ENCODE measurements at places on chromosomes 11 and 22. TPM values are rescaled to one million over a fixed set of nuclear protein-coding genes. Genes with fewer than 3 reads are reported as not detected.

BTBD18 gene
- total RNA-seq, result not detected

APOA5 gene
- total RNA-seq, result not detected

GRCh38 chr22:38383417-38383816 lies 66.2 kb upstream of the CSNK1E start:
- no peak for DNase-seq

TBX10 gene
- not detected for total RNA-seq

GRCh38 chr22:49779211-49779610 lies 48.5 kb downstream of the BRD1 start:
- no peak for DNase-seq

- no peak for DNase-seq
Measured at GRCh38 chr11:123564221-123564620, 90.2 kb downstream of the SCN3B start.

DNA sequence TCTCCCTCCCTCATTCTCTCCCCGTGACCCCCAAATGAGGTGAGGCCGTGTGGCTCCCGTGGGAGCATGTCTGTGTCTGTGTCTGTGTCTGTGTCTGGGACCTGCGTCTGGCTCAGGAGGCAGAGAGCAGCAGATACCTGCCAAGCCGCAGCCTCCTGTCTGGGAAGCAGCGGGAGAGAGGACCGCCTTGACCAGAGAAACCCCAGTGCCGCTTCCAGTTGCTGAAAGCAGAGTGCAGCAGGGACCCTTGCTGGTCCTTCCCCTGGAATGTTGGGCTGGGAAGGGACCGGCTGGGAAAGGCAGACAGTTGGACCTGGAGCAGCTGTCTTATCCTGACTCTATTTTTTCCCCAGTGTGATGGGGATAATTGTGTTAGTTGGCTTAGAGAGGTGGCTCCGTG lies 525 bp downstream of the CSDC2 start:
- no peak for DNase-seq

PAX6 gene
- total RNA-seq, result 0.14 TPM

- no peak for DNase-seq
Measured at GRCh38 chr11:14334893-14335292, 24.1 kb downstream of the RRAS2 start.

DNA sequence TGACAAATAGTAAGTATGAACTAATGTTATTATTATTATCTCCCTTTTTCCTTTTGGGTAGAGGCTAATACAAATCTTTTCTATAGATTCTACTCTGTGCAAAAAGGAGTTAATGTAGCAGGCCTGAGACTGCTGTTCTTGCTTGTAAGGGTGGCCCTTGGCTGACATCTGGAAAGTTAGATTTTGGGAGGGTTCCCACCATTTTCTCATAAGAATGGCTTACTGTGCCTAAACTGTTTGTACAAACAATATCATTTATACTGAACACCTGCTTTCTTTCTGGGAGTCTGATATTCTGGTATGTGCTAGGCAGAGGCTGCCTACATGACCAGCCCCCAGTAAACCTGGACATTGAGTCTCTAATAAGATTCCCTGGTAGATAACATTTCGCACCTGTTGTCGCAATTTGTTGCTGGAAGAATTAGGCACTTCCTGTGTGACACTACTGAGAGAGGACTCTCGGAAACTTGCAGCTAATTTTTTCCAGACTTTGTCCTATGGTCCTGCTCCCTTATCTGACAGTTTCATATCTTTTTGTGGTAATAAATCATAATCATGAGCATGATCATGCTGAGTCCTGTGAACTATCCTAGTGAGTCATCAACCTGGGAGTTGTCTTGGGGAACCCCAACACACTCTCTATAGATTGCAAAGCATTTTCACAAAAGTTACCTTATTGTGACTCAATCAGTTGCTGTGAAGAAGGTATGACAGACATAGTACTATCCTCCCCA lies 257.7 kb upstream of the CCDC90B start:
- peak; percentile 40 for DNase-seq

DNA sequence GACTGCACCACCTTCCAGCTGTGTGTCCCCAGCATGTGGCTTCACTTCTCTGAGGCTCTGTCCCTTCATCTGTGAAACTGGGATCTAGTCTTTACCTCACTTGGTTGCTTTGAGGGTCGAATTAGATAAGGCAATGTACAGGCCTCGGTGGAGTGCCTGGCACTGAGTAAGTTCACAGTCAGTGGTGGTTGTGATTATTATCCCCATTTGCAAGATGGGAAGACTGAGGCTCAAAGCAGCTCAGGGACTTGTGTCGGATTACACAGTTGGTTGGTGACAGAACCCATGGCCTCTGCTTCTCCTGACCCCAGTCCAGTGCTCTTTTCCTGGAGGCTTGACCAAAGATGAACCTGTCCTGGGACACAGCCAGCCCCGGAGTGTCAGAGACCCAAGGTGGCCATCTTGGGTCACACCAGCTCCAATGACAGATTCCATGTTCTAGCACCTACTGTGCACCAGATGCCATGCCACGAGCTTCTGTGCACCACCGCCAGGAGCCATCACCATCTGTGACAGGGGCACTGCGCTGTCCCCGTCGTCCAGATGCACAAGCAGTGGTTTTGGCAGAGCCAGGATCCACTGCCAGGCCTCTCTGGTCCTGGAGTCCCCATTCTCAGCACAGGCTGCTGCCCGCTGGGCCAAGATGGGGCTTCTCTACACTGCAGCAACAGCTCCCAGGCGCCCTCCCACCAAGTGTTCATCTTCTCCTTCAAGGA lies 60.5 kb downstream of the IGLL1 start:
- no peak for DNase-seq

KCNJ4 gene
- not detected for total RNA-seq

OR52N5 gene
- total RNA-seq, result not detected

DNA sequence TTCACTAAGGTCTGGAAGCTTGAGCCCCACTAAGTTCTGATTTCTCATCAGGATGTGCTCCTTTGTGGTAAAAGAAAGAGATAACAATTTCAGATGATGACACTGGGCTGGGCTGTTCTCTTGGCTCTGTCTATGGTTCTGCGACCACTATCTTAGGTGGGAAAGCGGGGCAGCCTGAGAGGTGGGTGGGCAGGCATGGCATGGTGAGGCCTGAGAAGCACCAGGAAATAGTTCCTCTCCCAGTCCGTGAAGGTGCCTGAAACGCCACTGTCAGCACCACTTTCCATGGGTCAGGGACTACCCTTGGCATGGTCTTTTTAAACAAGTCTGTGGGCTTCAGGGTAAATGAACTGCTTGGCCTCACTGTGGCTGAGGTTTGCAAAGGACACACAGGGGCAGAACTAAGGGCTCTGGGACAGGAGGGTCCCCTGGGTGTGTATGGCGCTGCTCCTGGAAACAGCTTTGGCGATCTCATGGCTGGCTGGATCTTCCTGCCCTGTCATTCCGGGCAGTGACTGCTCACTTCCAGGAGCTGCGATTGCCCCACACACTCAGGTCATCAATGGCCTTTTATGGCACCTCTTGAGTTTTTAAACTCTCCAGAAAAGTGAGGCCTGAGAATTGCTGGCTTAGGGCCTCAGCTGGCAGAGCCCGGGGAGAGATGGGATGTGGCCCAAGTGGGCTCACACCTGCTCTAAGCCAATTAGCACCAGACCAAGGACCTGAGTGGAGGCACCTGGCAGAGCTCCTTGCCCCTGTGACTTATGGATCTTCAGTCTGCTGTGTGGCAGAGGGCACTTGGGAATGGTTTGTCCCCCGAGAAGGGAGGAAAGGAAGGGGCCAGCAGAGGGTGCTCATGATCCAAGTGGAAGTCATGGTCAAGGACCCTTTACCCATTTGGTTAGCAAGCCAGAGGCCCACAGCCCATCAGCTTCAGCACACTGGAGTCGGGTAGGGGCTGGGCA lies 55.6 kb upstream of the LYVE1 start:
- no peak for DNase-seq

GRCh38 chr22:26887916-26888315 lies 230.5 kb downstream of the MIAT start:
- DNase-seq, result no peak

FAT3 gene
- 0.41 TPM for total RNA-seq

PARVG gene
- total RNA-seq, result not detected

GRCh38 chr11:122062763-122063162 lies 53.3 kb downstream of the BLID start:
- DNase-seq, result no peak

DNA sequence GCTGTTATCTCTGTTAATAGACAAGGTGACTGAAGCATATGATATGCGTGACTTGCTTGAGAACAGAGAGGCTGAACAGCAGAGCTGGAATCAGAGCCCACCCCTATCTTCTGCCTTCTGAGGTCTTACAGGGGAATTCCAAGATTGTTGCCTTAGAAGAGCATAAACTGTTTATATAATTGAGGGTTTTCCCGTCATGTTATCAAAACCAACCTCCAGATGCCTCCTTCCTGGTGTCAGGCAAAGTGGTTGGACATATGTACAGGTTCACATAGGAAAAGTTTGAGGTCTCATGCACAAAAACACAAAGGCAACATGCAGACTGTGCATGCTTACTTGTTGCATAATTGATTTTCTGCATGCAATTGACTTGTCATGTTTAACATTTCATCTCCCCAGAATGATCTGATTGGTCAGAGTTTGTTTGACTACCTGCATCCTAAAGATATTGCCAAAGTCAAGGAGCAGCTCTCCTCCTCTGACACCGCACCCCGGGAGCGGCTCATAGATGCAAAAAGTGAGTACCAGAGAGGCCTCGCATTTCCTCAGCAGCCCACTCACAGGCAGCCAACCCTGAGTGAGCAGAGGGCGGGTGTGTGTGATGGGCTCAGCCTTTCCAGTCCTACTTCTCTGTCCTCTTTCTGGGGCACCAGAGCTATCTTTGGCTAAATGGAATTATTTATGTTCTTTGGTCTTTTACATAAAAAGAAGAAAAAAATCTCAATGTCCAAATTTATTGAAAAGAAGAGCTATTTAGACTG lies 88.9 kb downstream of the BMAL1 start:
- DNase-seq, result no peak

CASP5 gene
- total RNA-seq, result not detected

GLYATL1 gene
- total RNA-seq, result not detected

DNA sequence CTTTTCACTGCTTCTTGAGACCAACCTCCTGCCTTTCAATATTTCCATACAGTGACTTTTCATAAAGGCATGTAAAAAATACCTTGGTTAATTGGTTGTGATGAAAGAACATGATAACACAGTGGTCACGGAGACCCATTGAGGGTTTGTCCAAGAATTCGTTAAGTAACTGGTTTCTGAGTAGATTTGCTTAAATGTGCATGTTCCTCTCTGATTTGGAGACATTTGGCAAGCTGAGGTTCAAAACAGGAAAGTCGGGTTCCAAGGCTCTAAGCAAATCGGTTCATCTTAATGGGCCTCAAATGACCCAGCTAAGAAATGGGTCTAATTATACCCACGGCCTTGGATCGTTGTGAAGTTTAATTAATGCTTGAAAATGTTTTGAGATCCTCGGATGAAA lies 36.9 kb upstream of the CCND1 start:
- no peak for DNase-seq

NXPE1 gene
- total RNA-seq, result 0.05 TPM

- DNase-seq, result no peak
Measured at GRCh38 chr22:19641983-19642451, 72.3 kb upstream of the SEPTIN5 start.

- no peak for DNase-seq
Measured at GRCh38 chr11:67542169-67542568, 18.9 kb upstream of the CABP2 start.

APOL3 gene
- 3.1 TPM for total RNA-seq

RFPL1 gene
- not detected for total RNA-seq

OTOG gene
- not detected for total RNA-seq

- DNase-seq, result no peak
Measured at GRCh38 chr11:15821451-15821850, 534.9 kb downstream of the SOX6 start.

- no peak for DNase-seq
Measured at GRCh38 chr22:32226326-32227104, 21.6 kb upstream of the RFPL2 start.

- DNase-seq, result peak; percentile 42
Measured at GRCh38 chr11:47248304-47248663, 330 bp downstream of the ACP2 start.

DNA sequence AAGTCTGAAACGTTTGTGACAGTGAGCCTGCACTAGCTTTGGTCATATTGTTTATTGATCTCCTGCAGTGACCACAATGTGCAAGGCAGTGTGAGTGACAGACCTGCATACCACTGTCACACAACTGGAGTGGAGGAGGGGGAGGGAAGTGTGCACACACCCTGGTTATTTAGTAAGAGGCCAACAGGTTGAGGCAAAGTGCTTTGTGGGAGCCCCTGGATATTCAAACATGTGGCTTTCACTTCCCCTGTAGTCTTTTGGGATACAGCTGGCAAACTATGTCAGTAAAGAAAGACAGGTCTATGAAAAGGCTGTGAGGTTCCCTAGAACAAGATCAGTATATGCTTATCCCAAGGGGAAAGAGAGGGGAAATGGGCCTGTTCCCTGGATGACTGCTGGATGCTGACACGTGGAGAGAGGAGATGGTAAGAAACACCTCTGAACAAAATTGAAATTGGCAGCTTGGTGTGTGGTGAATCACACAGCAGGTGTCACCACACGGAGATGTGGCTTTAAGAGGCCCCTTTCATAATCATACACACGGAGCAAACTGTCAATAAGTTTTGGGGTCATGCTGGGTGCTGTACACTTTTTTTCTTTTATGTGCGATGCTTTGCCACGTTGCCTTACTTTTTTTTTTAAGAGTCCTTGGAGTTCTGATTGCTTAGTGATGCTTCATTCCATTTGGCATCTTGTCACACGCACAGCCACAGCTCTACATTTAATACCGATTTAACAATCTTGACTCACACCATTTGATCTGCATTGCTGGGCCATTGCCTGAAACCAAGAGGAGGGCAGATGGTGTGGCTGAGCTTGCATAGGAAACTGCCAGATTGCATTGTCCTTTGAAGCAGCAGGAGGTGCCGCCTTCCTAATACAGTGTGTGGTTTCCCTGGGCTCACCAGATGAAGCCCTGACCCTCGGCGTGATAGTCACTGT lies 11.3 kb downstream of the OSBP2 start:
- DNase-seq, result peak; percentile 63

- peak; percentile 61 for DNase-seq
Measured at GRCh38 chr11:60127311-60127811, 38.9 kb downstream of the MS4A2 start.

MRGPRX3 gene
- not detected for total RNA-seq

ZMAT5 gene
- 12.0 TPM for total RNA-seq

ESAM gene
- 0.10 TPM for total RNA-seq

DNA sequence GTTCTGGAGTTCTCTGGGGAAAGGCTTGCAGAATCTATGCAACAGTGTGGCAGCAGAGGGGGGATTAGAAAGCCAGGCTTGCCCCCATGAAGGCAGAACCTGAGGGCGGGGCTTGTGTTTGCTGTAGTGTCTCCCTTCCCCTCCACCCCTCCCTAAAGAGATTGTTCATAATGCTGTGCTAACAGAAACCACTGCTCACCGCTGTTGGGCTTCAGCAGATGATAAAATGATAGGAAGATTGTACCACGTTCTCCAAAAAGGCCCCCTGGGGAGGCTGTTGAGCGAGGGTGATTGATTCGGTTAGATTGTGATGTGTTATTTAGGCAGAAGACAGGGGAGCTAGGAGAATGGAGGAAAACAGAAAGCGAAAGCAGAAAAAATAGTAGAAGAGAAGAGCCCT lies 215.2 kb upstream of the NCAM1 start:
- no peak for DNase-seq

OR51L1 gene
- total RNA-seq, result not detected

All from A172 (cell line).